ENCODE measurements at places on chromosomes 7 and 10.

DNA sequence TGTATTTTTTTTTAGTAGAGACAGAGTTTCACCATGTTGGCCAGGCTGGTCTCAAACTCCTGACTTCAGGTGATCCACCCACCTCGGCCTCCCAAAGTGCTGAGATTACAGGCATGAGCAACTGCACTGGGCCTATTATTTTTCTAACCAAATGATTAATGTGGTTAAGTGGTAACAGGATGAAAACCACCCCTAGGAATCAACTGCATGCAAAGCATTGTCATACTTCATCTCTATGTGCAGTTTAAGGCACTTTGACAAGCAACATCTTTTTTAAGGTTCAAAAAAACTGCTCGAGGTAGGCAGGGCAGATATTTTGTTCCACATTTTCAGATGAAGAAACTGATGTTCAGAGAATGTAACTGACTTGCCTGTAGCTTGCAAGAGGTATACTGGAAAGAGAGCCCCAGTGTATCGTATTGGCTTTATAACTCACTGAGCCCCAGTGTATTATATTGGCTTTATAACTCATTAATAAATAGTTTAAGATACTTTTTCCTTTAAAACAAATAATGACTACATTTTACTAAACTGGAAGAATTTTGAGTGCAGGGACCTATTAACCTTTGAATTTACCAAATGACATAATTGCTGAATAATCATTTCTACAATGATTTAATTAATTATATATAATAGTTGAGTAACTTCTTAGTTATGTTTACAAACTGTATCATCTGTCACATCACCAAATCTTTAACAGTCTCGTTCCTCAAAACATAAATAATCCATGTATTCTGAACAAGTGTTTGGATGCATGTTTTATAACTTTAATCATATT lies 38.1 kb downstream of the RTKN2 start:
- peak; percentile 27 for DNase-seq

DNA sequence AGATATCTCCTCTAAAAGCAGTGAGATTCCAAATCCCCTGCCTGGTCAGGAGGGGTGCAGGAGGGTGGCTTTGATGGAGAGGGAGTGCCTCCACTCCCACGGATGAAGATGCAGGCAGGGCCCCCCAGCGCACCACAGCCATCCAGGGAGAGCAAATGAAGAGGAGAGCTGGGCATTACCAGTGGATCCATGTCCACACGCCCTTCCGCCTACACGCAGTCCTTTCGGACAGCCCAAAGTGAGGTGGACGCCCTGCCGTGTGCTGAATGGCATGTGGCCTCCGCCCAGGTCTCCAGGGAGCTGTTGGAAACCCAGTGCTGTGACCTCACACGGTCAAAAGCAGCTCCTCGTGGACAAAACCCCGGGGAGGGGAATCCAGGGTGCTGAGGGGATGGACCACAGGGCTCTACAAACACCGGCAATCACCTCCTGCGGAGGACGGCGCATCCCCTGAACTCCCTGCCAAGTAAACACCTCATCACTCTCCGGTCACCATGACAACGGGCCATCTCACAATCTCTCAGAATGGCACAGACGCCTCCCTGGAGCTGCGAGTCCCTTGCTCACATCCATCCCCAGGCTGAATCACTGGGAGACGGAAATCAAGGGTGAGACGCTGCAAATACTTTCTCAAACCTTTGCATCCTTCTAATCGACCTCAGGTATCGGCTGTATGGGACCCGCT lies 35.0 kb upstream of the DNAAF5 start:
- DNase-seq, result no peak

- no peak for DNase-seq
These were observed 158.0 kb downstream of the KCND2 start for GRCh38 chr7:120431016-120431415.

GRCh38 chr7:148535217-148535616 lies 55.3 kb upstream of the C7orf33 start:
- DNase-seq, result no peak

DNA sequence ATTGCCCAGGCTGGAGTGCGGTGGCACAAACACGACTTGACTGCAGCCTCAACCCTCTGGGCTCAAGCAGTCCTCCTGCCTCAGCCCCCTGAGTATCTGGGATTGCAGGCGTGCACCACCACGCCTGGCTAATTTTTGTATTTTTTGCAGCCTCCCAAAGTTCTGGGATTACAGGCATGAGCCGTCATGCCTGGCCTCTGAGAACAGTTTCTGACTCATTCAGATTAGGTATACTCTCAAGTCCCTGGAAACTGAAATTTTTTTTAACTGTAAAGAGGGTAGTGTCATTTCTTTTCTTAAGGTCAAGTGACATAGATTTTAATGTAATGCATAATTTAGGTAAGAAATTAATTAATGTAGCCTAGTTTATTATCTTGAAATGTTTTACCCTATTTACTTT lies 104.7 kb downstream of the SEPTIN7 start:
- no peak for DNase-seq

GRCh38 chr10:69732147-69732825 lies 69.4 kb upstream of the COL13A1 start:
- DNase-seq, result no peak

- DNase-seq, result no peak
These were observed 27.3 kb downstream of the PLXDC2 start for GRCh38 chr10:19843487-19843886.

- DNase-seq, result no peak
These were observed 184.6 kb downstream of the ST7 start for GRCh38 chr7:117137868-117138267.

- DNase-seq, result peak; percentile 78
These were observed 8.5 kb upstream of the SCD start for GRCh38 chr10:100338434-100339036.

GRCh38 chr10:35743851-35744250 lies 101.8 kb upstream of the FZD8 start:
- no peak for DNase-seq

All from CD4-positive, alpha-beta T cell (primary cell).